Amygdala (tissue), 56 donors: ENCODE measurements at places on chromosomes 13 and 19.

DNA sequence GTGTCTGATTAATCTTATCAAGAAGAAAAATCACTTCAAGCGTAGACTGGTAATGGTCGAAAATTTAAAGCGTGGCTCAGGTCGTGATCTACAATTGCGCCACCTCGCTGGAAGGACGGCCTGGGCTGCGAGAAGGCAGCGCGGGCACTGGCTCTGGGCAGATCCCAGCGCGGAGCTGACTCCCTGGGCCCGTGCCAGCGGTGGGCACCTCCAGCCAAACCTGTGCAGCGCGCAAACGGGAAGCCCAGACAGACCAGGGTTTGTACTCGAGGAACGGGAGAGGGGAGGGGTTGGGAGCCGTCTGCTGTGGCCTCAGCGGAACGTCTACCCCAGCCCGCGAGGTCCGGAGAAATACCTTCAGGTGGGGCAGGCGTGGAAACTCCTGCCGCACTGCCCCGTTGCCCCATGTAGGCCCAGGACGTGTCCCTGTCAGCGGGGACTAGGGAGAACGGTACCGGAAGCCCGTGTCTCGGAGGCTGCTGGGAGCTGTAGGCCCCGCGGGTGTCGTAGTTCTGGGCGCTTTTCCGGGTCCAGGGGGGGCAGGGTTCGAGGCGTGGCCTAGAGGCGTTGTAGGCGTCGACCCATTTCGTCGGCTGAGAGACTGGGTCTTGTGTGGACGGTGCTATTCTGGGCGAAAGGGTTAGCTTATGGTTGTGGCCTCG lies 21.1 kb downstream of the ZNF274 start:
- no peak for DNase-seq

DNA sequence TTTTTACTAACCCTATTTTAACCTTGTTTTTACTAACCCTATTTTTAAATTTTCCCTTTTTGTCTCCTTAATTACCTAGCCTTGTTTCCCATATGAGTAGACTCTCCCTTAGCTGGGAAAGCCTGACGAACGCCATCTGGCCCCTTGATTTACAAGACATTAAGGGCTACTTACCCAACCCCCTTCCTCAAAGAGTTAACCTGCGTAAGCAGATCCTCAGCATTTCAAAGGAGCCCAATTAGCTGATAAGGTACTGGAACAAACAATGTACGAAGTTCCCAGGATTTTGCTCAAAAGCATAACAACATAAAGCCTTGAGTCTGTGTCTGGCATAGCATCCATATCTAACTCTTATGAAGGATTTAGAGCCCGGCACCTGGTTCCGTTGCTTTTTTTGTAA lies 4.7 kb upstream of the MVB12A start:
- DNase-seq = no peak

GRCh38 chr19:2678044-2678671 lies 24.3 kb downstream of the GNG7 start:
- DNase-seq = no peak

DNA sequence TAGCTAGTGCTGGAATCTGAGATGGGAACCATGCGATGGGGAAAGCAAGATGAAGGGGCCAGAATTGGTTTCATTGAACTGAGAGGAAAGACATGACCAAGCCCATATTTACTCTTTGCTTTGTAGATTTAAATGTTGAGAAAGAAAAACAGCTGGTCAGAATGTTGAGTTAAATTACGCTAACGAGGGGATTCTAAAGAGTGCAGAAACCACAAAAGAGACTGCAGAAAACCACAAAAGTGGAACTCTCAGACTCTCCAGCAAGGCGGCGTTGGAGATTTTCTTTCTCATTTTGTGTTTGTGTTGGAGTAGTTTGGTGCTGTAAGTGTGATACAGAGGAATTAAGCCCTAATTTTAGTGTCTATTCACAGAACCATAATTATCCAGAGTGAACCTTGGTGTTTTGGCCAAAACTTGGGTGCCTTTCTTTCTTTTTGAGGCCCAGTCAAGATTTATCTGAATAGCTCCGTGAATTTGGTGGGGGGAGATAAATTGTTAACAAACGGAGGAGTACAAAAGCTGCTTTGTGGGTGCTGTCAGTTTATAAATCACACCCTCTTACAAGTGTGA lies 26.3 kb downstream of the SAE1 start:
- no peak for DNase-seq

DNA sequence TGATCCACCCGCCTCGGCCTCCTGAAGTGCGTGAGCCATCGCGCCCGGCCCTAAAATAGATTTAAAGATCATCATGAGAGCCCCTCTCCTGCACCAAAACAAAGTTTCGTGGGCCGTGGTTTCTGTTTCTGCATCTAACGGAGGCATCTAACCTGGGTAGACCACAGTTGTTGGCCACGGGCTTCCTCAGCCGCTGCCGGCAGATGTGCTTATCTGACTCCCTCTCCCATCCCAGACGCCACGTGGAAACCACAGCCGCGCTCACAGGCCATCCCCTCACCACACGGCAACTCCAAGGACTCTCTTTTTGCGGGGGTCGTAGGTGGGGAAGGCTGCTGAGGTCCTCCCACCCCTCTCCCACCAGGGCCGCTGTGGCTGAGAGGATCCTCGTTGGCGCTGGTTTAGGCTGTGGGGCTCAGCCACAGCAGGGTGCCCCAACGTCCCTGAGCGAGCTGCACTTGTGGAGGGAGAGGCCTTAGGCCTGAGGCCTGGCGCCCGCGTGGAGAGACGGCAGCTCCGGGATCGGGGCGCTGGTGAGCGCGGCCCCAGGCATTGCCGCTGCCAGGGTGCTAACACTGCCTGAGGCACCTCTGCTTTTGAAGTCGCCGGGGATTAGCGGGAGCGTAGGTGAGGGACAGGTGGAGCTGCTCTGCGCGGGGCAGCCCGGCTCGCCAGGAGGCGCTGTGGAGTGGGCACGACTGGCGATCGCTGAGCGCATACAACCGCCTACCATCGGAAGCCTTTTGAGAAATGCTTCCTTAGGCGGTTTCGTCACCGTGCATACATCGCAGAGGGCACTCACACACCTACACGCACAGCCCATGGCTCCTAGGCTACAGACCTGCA lies 8.9 kb downstream of the ZSCAN1 start:
- DNase-seq = no peak

GRCh38 chr13:98691360-98691759 lies 61.1 kb downstream of the SLC15A1 start:
- no peak for DNase-seq

DNA sequence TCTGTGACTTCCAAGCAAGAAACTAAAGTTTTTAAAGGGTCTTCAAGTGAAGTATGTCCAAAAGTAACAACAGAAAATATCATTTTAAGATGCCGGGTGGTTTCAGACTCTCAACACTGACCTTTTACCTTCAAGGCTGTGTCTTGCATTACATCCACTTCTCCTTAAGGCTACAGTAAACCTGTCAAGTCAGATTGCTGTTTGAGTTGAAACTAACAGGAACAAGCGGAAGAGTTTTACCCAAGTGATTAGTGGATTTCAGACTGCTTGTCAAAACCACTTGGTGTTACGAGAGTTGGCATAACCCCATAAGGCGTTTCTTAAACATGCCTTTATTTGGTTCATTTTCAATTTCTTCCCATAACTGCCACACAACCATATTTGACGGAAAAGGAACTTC lies 283.1 kb downstream of the DCT start:
- DNase-seq = no peak

DNA sequence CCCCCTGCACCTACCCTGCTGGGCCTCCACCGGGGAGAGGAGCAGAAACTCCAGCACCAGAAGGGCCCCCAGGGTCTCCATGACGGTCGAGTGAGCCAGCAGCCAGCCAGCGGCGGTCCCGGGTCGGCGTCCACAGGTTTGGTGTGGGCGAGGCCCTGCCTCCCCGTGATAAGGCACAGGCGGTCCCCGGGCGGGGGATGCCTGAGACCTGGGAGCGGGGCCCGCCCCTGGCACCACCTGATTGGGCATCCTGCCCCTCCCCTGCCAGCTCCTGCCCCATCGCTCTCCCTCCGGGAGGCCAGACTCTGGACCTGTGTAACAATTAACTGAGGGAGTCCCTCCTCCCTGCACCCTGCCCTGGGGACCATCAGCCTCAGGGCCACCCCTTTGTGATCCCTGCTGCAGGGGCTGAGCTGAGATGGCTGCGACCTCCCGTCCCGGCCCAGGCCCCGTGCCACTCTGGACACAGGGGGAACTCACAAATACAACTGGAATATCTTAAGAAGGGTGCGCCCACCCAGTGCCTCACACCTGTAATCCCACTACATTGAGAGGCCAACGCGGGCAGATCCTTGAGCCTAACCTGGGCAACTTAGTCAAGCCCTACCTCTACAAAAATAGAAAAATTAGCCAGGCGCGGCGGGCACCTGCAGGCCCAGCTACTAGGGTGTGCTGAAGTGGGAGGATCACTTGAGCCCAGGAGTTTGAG lies at the start of gene SMIM24:
TSS of gene SMIM24 (minus strand) at position 143 of the 709 bp plus-strand sequence. CDS start at position 81, 62 bp downstream.
- no peak for DNase-seq

- peak; percentile 71 for DNase-seq
Observed at GRCh38 chr19:36418287-36419001, at the start of gene ZFP82. Gene ZFP82, minus strand, starts transcription at chr19:36418644. Its CDS starts 8,855 bp downstream, at chr19:36409789.

DNA sequence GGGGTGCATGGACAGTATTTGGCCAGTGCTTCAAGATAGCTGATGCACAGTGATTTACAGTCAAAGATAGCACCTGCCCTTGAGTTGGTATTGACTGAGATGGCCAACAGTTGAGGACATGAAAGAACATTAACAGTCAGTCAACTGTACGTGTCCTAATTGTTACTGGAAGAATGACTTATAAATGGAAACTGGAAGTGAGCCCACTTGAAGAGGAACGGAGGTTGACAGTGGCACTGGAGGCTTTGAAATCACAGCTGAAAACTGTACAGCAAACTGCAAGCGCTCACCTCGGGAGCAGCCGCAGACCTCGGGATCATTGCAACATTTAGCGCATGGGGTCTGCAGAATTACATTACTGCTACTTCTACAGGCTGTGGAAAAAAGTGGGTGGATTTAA lies 77.1 kb downstream of the GGACT start:
- DNase-seq = no peak

DNA sequence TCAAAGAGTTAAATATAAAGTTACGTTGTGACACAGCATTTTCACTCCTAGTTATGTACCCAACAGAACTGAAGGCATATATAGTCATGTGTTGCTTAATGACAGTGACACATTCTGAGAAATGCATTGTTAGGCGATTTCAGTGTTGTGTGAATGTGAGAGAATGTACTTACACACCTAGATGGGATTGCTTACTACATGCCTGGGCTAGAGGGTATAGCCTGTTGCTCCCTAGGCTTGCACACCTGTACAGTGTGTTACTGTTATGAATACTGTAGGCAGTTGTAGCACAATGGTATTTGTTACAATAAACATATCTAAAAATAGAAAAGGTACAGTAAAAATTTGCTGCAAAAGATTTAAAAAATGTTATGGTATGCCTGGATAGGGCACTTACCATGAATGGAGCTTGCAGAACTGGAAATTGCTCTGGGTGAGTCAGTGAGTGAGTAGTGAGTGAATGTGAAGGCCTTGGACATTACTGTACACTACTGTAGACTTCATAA lies 89.2 kb downstream of the DHRS12 start:
- no peak for DNase-seq

DNA sequence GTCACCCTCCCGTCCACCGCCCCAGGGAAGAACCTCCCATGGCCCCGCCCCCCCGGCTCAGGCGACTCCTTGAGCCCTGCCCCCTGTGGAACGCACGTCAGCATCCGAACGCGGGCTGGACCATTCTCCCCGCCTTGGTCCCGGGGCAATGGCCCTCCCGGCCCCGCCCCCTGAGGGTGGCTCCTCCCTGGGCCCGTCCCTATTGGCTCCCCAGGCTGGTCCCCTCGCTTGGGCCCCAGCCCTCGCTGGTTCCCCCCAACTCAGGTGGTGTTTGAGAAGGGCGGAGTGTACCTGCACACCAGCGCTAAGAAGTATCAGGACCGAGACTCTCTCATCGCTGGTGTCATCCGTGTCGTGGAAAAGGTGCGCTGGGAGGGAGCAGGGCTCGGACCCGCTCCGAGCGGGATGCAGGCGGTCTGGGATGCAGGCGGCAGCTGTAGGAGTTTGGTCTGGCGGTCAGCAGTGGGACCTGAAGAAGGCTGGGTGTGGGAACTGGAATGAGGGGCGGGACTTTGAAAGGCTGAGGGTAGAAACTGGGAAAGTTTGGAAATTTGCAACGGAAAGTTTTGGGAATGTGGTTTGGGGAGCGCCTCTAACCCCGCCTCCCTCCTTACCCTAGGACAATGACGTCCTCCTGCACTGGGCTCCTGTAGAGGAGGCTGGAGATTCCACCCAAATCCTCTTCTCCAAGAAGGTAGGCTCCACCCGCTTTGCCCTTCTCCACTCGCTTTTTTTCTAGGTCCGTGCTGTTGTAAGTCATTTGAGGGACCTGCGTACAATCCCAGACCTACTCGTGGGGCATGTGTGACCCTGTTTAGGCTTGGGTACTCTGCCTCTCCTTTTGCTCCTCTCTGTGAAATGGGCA lies 609 bp downstream of the TBC1D17 start:
- DNase-seq = peak; percentile 96

DNA sequence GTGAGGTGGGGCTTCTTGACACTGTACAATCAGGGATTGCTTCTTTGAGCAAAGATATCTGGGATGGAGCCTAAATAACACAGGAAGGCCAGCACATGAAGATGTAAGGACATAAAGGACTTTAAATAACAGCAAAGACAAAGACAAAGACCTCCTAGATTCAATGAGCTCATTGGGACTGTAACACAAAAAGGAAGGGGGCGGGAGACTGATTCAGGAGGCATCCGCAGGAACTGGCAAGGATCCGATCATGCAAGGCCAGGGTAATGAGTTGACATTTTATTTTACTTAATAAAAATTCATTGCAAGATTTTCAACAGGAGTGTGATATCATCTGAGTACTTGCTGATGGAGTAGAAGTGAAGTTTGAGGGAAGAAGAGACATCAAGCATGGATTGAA lies 121.5 kb downstream of the LHFPL6 start:
- DNase-seq = no peak

- DNase-seq = no peak
Observed at GRCh38 chr19:34975056-34975455, 11.0 kb upstream of the ZNF792 start.

DNA sequence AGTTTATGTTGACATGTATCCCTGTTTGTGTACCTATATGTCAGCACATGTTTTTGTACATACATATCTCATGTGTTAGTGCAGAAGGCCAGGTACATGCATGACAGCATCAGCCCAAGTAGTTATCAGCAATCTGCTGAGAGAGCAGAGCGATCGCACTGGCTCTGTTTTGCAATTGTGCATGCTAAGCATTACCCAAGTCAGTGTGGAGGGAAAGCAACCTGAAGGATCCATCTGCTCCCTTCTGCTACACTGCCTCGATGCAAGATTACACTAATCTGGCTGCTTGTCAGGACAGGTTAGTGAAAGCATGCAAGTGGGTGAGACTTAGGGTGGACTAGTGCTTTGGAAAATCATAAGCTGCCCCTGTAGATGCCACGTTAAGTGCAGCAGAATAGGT lies 211.8 kb downstream of the PCCA start:
- no peak for DNase-seq
